ENCODE measurements at places on chromosomes 7 and 10.
A peak's percentile ranks its signal among the peaks of the same experiment; 100 is the strongest.

- no peak for DNase-seq
Observed at GRCh38 chr7:92729172-92729571, 107.2 kb downstream of the CDK6 start.

- DNase-seq: no peak
Observed at GRCh38 chr10:103491729-103492364, 1.7 kb upstream of the NEURL1 start.

- no peak for DNase-seq
Observed at GRCh38 chr10:131899695-131900349, 986 bp upstream of the PPP2R2D start.

DNA sequence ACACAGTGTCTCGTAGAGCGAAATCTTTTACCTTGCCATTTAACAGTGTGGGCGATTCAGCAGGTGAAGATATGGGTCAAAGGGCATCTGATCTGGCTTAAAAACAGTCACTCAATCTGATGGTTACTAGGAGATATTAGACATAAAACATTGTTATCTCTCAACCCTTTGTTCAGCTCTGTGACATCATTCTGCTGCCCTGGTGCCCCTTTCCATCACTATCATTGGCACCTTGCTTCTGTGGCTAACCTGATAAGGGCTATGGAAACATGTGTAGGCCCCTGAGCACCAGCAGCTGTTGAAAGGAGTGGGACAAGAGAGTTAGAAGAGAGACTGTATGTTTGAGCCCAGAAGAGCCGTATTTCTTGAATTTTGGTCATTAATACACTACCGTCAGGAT, 650.3 kb downstream of the PHTF2 start:
- no peak for DNase-seq

DNA sequence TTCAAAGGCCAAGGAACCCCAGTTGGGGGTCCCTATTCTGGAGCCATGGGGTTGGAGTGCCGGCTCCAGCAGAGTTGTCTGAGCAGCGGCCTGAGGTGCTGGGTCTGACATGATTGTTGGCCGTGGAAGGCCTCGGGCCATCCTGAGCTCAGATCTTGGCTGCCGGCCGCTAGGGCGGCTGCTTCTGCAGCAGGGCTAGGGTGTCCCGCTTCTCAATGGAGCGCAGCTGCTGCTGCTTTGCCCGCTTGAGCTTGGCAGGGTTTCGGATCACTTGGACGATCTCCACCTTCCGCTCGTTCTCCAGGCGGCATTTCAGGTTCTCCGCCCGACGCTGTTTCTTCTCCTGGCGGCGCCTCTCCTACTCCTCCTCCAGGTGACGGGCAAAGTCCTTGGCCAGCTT, 171.1 kb downstream of the HIBADH start:
- DNase-seq: no peak

DNA sequence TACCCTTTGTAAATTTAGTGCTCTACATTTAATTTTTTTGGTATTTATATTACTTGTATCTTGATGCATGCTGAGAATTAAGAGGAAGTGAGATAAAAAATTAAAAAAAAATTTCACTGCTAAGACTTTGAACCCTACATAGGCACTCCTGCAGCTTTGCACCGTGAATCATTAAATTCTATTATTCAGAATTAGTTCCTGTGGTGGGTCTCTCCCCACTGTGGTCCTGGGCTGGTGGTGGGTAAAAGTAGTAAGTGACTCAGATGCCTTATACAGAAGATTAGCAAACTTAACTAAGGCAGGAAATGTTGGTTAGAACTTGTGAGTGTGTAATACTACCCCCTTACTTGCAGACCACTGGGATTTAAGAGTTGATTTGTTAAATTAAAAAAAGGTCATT, 72.6 kb downstream of the AP3M1 start:
- DNase-seq: no peak

DNA sequence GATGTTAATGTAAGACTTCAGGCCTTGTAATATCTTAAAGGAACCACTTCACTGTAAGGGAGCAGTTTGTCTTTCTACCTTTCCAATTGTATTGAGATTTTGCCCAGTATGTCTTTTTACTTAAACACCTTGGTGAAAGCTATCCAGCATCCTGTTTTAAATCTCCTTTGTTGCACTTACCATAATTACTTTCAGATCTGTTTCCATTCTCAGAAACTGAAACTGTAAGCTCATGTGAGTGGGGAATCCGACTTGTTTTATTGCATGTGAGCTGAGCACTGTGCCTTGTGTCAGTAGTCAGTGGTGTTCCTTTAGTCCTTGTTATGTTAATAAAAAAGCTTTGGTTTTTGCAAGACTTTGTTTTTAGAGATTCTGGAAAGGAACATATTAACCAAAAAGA, 42.2 kb downstream of the BMPR1A start:
- no peak for DNase-seq

GRCh38 chr10:57689596-57690297, 577.9 kb downstream of the IPMK start:
- no peak for DNase-seq

DNA sequence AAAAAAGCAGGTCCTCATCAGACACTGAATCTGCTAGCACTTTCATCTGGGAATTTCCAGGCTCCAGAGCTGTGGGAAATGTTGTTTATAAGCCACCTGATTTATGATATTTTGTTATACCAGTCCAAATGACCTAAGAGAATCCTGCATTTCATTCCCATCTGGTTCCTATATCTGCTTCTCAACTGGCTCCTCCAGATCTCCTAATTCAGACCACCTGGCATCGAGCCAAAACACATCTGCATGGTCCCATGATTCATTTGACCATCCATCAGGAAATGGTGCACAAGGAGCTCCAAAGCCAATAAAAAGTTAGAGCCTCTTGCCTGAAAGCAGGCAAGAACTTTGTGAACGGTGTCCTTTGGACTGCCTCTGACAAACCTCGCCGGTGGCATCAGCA, 108.9 kb downstream of the IPMK start:
- no peak for DNase-seq

GRCh38 chr10:113957013-113957412, 86.7 kb upstream of the ADRB1 start:
- no peak for DNase-seq

- DNase-seq: peak; percentile 75
Observed at GRCh38 chr7:56079450-56080185, 13.1 kb downstream of the PHKG1 start.

DNA sequence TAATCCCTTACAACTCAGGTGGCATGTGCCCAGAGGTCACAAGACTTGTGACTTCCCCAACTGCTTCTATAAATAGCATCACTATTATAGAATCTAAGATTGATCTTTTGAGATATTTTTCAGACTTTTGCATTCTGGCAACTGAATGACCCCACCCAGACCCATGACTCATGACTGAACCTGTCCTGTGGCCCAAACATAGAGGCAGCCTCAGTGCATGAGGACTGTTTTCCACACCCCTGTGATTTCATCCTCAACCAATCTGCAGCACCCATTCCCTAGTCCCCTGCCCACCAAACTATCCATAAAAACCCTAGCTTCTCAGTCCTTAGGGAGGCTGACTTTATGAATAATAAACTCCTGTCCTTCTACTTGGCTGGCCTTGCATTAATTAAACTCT, 84.5 kb downstream of the MICU1 start:
- DNase-seq: no peak

- no peak for DNase-seq
Observed at GRCh38 chr7:157674715-157675426, 338.1 kb downstream of the DNAJB6 start.

- peak; percentile 26 for DNase-seq
Observed at GRCh38 chr10:30059209-30060107, at the start of gene JCAD. Gene JCAD, minus strand, starts transcription at chr10:30059586. Its CDS starts 11,774 bp downstream, at chr10:30047812.

- no peak for DNase-seq
Observed at GRCh38 chr10:79883986-79884385, 57.4 kb downstream of the NUTM2E start.

DNA sequence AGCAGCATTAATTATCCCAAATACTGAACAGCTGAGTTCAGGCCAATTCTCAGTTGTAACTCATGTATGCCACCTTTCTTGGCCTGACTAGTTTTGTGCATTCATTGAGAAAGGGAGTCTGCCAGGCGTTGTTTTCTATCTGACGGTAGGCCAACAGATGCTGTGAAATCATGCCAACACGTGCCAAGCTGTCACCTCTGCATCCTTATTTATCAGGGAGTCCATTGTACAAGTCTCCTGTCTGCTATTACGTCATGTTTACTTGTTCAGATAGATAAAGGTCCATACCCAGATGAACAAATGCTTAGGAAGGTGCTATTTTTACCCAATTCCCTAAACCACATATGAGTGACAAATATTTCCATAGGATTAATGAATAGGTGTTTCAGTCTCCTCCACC, 127.2 kb upstream of the CDK6 start:
- no peak for DNase-seq

DNA sequence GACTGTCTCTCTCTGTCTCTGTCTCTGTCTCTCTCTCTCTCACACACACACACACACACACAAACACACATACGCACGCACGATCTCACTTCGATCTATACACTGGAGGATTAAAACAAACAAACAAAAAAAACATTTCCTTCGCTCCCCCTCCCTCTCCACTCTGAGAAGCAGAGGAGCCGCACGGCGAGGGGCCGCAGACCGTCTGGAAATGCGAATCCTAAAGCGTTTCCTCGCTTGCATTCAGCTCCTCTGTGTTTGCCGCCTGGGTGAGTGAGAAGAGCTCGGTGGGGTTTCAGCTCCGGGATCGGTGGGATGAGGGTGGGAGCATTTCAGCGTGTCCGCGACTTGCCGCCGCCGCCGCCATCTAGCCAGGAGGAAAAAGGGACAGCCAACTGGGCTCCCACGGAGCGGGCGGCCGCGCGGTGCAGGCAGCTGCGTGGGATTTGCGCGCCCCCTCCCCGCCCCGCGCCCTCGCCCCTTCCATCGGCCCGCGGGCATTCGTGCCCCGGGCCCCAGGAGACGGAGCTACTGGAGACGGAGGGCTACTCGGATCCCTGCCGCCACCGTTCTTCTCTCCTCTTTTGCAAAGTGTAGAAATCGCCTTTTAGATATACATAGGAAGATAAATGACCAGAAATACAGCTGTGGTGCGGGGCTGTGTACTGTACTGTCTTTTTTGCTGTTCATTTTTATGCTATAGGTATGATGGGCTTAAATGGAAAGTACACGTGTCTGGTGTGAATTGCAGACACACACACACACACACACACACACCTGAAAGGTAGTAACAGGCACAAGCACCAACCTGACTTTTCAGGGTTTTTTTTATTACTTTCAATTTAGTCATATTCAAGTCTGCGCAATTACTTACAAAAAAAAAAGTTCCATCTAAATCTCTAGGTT, 581 bp downstream of the PTPRZ1 start:
- DNase-seq: peak; percentile 14

- DNase-seq: no peak
Observed at GRCh38 chr10:126538439-126539135, 131.9 kb downstream of the C10orf90 start.

- DNase-seq: no peak
Observed at GRCh38 chr7:79506481-79506880, 53.0 kb upstream of the MAGI2 start.

- no peak for DNase-seq
Observed at GRCh38 chr7:33145156-33145555, 15.8 kb downstream of the BBS9 start.

DNA sequence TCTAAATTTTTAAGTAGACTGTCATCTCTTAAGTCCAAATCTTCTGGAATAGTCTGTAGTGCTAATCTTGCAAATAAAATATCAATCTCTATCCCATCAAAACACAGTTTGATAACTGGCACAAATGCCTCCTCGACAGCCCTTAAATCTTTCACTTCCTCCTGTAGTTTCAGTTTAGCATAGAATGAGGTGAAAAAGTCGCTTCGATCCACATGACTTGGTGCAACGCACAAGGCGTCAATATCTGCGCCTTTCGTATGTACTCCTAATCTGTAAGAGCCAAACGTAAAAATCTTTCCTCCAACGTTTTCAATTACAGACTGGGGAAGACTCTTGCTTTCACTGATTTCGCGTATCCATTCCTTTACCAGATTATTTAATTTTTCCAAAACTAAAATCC, 603 bp downstream of the PAPOLB start:
- DNase-seq: no peak

DNA sequence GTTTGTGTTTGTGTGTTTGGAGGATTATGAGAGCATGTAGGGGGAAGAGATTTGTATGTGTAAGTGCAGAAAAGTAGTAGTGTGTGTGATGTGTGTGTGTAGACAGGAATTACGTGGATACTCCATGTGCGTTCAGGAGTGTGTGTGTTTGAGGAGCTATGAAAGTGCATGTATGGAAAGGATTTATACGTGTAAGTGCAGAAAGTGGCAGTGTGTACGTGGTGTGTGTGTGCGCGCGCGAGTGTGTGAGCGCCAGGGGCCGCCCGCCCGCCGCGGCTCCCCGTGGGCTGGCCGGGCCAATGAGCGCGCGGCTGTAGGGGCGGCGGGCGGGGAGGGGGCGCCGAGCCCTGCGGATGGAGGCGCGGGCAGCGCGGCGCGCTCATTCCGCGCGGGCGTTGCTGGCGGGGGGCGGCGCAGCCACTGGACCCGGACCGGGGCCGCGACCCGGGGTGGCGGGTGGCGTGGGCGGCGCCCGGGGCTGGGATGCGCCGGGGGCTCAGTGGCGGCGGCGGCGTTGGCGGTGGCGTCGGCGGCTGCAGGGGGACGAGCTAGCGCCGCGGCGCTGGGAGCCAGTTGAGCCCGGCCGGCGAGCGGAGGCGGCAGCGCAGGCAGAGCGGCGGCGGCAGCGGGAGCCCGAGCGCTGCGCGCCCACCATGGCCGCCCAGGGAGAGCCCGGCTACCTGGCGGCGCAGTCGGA, at the start of gene BICC1:
Gene BICC1 (plus strand): TSS at position 382 of the 697 bp plus-strand sequence. CDS start 272 bp downstream, at position 654.
- no peak for DNase-seq

GRCh38 chr10:122515022-122515424, 45.5 kb upstream of the DMBT1 start:
- no peak for DNase-seq

- DNase-seq: no peak
Observed at GRCh38 chr7:138142583-138143201, 66.4 kb downstream of the AKR1D1 start.

DNA sequence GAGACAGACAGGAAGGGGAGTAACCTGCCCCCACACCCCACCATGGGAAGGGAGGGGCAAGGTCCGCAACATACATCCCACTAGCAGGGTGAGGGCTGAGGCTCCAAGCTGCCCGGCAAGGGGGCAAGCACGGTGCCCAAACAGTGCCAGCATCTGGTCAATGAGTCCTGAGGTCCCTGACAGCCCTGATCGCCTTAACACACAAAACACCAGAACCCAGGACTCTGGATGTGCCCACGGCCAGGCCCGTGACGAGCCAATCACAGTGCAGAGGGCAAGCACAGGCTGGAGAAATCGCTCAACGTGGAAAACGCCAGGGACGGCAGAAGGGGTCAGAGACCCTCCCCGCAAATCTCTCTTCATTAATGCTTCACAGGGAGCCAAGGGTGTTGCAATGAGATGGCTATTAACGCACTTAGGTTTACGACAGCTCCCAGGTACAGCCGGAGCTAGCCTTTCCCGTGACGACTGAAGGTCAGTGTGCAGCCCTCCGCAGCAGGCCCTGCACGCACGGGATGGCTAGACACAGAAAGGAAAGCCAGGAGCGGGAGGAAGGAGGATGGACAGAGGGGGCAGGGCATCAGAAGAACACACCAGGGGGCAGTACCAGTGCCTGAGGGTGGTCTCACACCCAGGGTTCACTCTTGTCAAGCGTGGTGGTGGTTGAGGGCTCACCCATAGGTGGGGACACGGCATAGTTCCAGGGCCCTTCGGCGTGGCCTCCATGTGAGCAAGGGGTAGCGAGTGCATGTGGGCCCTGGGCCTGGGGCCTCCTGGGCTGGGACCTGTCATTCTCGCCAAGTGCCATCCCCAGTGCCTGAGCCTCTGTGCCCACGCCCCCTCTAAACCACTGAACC, 220.5 kb downstream of the MAD1L1 start:
- no peak for DNase-seq

GRCh38 chr7:131537571-131537978, 18.9 kb downstream of the PODXL start:
- DNase-seq: no peak

Measured in hypothalamus (tissue), 51 donors.